ENCODE measurements at places on chromosomes 1 and 21. TPM values are rescaled to one million over a fixed set of nuclear protein-coding genes. Genes with fewer than 3 reads are reported as not detected.

DNA sequence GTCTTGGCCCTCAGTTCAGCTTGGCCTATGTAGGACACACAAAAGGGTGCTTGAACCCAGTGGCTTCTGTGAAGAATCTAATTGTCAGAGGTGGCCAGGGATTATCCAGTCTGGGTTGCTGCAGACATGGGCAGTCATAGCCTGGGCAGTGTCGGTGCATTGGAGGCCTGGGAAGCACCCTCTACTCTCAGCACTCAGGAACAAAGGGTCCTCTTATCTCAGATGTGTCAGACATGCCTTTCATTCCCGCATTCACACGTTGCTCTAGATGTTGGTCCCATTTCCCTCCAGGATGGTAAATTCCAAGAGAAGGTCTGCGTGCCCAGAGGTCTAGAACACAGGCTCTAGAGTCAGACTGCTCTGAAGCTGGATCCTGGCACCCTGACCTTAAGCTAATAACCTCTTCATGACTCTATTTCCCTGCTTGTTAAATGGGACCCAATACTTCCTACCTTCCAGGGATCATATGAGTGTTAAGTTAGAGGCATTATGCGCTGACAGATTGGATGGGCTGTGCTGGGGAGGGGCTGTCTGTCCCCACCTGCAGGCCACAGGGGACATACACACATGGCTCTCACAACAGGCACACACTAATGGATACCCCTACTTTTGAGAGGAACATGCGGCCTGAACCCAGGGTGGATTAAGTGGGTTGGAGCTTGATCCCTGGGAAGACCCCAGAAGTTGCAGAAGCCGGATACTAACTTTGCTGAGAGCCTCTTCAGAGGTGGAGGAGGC lies 16.5 kb upstream of the EDN2 start:
- H3K36me3 ChIP-seq, result no peaks in the 10 kb centered on the region
- peaks cover 83% of the 10 kb centered on the region for H3K4me1 ChIP-seq
- H3K27ac ChIP-seq, result peak overlapping the region; percentile 62
- H3K27me3 ChIP-seq, result no peaks in the 10 kb centered on the region
- no peak overlapping the region for H3K4me3 ChIP-seq
- DNase-seq, result no peak

- peaks cover 29% of the 10 kb centered on the region for H3K36me3 ChIP-seq
- no peak overlapping the region for H3K4me3 ChIP-seq
- DNase-seq, result no peak
- no peaks in the 10 kb centered on the region for H3K27me3 ChIP-seq
These were observed 14.5 kb downstream of the GNG12 start for GRCh38 chr1:67818725-67819301.

DNA sequence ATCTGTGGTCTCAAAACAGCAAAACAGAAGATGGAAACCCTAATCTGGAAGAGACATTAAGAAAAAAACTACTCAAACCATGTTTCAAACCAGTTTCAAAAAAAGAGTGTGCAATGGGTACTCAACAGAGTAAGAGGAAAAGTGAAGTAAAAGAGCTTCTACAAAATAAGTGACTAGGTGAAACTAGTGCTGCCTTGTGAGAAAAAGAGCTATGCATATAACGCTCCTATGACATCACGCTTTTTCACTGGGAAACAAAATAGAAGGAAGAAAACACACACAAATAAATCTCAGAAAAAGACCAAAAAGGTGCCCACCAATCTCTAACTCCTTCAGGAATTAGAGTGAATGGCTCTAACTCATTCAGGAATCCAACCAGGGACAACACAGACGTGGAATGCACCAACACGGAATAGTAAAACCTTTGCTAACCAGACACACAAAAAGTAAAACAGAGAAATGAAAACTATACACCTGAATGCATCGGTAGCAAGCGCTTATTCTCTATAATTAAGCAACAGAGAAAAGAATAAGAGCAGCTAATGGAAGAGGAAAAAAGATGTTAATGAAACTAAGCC lies 1.3 kb downstream of the FOXJ3 start:
- H3K27ac ChIP-seq, result peak overlapping the region; percentile 91
- peak overlapping the region; percentile 97 for H3K4me3 ChIP-seq
- H3K4me1 ChIP-seq, result peaks cover 20% of the 10 kb centered on the region
- DNase-seq, result no peak

DNA sequence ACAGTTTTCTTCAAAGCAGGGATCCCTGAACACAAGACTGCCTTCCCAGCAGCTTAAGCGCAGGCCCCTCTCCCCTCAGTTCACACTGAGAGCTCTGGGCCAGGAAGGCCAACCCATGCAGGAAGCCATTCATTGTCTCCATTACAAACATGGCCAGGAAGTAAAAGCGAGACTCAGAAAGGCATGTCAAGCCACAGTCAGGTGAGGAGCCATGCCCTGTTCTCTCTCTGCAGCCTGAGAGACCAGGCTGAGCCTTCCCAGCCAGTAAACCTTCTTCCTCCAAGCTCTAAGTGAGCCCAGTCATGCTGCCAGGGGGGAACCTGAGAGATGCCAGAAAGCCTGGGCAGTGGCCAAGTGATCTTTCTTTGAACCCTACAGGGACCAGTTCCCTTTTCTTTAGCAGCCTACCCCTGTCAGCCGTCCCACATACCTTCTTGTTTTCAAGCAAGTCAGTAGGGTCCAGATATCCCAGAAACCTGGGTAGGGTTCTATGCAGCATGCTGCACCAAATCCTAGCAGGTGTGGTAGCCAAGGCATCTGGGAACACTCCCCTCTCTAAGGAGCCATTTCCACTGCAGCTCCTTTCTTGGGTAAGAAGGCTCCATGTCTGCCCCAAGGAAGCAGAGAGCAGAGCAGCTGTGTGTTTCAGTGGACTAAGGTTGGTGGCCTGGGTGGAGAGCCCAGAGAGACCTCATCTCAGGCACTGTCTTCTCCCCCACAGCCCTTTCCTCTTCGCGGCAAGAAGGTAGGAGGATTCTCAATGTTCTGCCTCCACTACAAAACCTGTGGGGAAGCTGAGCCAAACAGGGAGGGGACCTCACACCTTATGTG lies 977 bp downstream of the TRAF3IP3 start:
- DNase-seq, result no peak
- no peaks in the 10 kb centered on the region for H3K36me3 ChIP-seq
- H3K27me3 ChIP-seq, result no peaks in the 10 kb centered on the region
- no peak overlapping the region for H3K27ac ChIP-seq
- no peak overlapping the region for H3K4me3 ChIP-seq

DNA sequence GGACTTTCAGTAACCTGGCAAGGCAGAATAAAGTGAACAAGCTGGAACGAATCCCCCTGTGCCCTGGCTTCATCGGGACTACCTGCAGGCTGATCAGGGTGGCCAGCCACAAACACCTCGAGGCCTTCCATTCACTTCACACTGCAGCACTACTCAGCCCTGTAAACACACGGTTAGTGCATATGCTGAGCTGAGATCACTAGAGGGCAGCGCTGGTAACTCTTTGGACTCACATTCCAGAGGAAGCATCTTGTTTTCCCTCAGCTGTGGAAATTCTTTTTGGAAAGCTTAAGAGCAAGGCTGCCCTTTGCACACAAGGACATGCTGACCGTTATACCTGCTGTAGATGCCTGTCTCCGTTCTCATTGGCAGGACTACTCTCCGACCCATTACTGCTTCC lies 32.1 kb downstream of the PCSK9 start:
- peak; percentile 53 for DNase-seq
- peaks cover 88% of the 10 kb centered on the region for H3K36me3 ChIP-seq
- H3K4me1 ChIP-seq, result peaks cover 8% of the 10 kb centered on the region
- no peaks in the 10 kb centered on the region for H3K27me3 ChIP-seq

DNA sequence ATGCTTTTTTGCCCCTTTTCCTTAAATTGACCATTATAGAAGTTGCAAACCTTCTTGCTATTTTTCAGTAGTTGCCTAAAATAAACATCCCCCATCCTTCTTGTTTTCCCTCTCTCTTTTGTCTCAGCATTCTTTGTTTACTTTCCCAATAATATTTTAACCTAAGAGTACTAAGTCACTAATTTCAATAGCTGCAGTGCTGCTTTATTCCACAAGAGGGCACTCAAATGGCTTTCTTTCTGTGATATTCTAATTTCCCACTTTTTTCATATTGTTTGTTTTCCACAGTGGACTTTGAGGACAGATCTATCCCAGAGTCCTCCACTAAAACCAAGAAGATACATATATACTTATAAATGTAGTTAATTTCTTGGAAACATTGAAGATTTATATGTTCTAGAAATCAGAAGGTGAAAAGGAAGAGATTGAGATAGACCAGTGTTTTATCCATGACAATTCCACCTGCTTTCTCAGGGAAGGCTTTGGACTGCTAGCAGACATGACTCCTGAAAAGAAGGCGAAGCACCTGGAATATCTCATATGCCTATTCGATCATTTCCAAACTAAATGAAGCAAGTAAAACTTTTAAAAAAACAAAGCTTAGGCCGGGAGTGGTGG lies 104.8 kb upstream of the GRIK1 start:
- H3K36me3 ChIP-seq, result no peaks in the 10 kb centered on the region
- H3K27me3 ChIP-seq, result no peaks in the 10 kb centered on the region
- no peak overlapping the region for H3K27ac ChIP-seq

Gene MX2
- polyA plus RNA-seq, result 0.08 TPM

Gene CAMSAP2
- polyA plus RNA-seq, result 5.5 TPM

Gene FMOD
- polyA plus RNA-seq, result not detected

Data from SK-N-SH (cell line).